Vagina (tissue), 2 donors: ENCODE measurements at places on chromosomes 13 and 19.

DNA sequence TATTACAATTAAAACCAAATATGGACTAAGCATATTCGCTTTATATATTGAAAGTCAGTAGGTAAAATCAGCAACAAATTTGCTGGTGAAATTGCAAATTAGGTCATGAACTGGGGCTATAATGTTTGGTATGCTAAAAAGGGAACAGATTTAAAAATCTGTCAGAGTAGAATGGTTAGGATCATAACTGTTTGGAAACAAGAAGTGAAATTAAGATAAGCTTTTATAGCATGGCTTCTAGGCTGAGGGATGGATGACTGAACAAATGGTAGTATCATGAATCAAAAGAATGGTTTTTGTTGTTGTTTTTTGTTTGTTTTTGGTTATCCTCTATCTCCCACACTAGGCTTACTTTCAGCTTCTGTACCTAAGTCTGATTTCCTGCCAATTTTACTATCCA is 1090.4 kb downstream of the PCDH9 start:
- no peak for DNase-seq

DNA sequence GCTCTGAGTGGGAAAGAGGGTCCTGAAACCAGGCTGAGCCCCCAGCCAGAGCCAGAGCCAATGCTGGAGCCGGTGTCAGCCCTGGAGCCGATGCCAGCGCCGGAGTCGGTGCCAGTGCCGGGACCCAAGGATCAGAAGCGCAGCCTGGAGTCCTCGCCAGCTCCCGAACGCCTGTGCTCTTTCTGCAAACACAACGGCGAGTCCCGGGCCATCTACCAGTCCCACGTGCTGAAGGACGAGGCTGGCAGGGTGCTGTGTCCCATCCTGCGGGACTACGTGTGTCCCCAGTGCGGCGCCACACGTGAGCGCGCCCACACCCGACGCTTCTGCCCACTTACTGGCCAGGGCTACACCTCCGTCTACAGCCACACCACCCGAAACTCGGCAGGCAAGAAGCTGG is 369 bp downstream of the NANOS3 start:
- no peak for DNase-seq

DNA sequence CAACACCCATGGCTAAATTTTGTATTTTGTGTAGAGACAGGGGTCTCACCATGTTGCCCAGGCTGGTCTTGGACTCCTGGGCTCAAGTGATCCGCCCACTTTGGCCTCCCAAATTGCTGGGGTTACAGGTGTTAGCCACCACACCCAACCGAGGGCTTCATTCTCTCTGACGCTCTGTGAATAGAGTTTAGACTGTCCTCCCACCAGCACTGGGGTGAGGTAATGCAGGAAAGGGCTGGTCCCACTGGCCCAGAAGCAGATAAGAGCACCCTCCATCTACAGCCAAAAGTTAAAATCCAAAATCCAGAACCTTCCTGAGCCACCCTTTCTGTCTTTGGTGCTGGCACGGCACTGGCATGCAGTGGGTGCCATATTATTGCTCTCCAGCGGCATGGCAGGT is 31.8 kb upstream of the HOMER3 start:
- no peak for DNase-seq

DNA sequence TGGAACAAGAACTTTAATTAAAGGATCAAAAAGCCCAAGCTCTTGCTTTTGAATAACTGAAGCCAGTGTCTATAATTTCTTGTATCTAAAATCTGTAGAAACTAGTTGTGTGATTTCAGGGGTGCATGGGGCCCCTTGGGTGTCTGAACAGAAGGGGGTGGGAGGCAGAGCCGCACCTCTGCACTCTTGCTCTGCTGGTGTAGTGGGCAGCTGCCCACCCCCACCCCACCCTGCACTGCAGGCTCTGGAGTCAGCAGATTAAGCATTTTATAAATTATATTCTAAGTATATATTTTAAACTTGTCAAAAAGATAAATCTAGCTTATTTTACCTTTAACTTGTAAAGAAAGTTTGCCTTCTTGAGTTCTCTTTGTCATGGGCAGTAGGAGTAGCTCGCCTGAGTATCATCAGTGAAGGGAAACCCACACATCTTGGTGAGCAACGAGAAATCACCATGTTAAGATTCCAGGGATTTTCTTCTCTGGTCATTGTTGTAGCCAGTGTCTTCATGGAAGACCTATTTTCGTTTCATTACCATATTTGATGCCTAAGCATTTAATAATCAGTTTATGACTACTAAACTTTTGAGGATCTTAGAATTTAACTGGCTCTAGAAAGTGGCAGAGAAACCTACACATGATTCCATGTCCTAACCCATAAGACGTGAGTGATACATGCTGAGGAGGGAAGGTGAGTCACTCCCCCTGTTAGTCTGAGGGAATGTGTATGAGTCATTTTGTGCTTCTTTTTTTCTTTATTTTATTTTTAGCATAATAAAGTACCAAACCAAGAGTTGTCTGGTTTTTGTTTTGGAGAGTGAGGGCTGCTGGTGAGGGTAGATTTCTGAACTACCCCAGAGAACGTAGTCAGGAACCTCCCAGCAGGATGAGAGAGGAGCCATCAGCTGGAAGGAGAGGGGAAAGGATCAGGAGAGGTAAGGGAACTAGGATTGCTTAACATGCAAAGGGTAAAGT is 7.7 kb downstream of the UBE2L5 start:
- no peak for DNase-seq

DNA sequence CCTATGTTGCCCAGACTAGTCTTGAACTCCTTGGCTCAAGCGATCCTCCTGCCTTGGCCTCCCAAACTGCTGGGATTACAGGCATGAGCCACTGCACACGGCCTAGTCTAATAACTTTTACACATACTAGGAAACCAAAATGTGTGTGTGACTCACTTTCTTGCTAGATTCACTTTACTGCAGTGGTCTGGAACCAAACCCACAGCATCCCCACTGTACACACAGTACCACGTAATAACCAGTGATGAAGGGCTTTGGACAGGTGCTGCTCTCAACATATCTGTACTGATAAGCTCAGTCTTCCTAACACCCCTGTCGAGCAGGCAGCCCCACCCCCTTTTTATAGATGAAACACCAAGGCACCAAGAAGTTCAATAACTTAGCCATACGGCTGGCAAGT is 5.1 kb downstream of the DNMT1 start:
- no peak for DNase-seq

DNA sequence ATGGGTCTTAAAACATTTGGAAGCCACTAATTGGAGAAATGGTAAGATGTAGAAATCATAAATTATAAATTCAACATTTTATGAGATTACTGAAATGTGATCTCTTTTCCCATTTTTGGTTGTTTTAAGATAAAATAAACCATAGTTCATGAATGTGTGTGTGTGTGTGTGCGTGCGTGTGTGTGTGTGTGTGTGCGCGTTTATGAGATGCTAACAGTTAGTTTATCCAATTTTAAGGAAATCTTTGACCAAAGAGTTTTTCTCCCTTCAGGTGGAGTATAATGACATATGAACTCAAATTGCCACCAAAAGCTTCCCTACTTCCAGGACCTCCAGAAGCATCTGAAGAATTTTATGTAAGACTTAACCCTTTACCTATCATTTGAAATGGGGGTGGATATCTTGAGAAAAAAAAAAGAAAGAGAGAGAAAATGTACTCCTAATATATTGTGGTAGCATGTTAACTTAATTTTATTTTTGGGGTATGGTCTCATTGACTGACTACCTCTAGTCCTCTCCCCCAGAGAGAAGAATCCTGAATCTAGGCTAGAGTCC is 98.1 kb upstream of the AKAP11 start:
- no peak for DNase-seq

- no peak for DNase-seq
Measured at GRCh38 chr19:46753420-46754155, 7.3 kb upstream of the STRN4 start.

GRCh38 chr19:7527516-7528191 is 5.2 kb downstream of the MCOLN1 start:
- DNase-seq, result no peak

DNA sequence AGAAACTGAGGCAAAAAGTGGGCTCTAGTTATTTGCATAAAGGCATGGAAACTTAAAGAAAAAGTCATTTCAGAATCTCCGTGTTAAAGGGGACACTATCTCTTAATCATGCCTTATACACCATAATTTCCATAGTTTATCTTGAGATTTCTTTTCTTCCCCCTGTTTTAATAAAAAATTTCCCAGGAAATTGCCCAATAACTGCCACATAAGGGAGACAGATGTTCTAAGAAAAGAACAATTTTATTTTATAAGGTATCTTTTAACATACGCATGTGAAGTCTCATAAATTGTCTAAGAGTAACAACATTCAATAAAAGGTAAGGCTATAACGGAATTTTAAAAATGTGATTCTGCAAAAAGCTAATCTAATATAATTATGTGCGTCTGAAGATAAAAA is 371.3 kb downstream of the IRS2 start:
- no peak for DNase-seq

DNA sequence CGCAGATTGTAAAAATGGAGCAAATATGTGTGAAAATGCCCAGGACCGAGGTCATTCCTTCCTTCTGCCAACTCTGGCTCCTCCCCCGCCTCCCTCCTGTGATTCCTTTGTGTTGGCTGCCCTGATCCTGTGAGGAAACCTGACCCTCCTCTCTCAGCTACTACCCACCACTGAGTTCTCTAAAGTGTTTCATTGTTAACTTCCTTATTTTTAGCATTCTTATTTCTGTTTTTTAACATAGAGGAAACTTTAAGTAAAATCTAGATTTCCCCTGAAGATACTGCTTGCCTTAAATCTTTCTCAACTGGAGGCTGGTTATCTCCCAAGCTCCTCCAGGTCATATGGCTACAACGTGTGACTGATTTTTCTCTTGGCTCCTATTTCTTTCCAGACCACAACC is 21.7 kb upstream of the FBXL3 start:
- DNase-seq, result no peak

GRCh38 chr19:36377541-36378178 is 1.3 kb downstream of the ZFP14 start:
- DNase-seq, result no peak

- peak; percentile 74 for DNase-seq
Measured at GRCh38 chr13:112442483-112443090, 66.4 kb downstream of the SPACA7 start.

GRCh38 chr19:13162724-13163608 is 12.8 kb downstream of the IER2 start:
- no peak for DNase-seq

- DNase-seq, result no peak
Measured at GRCh38 chr13:89324582-89324981, 1653.4 kb downstream of the SLITRK5 start.

DNA sequence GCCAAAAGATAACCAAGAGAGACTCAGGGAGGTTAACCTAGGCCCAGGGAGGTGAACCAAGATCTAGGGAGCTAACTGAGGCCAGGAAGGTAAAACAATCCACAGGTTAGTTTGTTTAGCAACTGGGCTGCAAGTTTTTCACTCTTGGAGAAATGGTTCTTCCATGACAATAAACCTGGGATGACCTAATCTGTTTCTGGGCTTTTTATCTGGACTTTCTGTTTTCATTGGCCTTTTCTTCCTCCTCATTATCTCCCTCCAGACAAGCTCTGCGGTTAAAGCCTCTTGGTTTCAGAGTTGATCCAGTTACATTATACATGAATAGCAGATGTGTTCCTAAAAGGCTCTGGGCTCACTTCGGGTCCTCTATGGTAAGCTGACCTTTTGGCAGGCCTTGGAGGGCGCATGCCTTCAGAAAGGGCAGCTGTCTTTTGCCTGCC is 44.2 kb downstream of the PCDH8 start:
- no peak for DNase-seq
